ENCODE measurements at places on chromosomes 11 and 22.

GRCh38 chr22:38262051-38262795 lies 10.6 kb downstream of the TMEM184B start:
- peak; percentile 44 for DNase-seq

GRCh38 chr11:48073031-48073861 lies 92.9 kb downstream of the PTPRJ start:
- DNase-seq = peak; percentile 83

DNA sequence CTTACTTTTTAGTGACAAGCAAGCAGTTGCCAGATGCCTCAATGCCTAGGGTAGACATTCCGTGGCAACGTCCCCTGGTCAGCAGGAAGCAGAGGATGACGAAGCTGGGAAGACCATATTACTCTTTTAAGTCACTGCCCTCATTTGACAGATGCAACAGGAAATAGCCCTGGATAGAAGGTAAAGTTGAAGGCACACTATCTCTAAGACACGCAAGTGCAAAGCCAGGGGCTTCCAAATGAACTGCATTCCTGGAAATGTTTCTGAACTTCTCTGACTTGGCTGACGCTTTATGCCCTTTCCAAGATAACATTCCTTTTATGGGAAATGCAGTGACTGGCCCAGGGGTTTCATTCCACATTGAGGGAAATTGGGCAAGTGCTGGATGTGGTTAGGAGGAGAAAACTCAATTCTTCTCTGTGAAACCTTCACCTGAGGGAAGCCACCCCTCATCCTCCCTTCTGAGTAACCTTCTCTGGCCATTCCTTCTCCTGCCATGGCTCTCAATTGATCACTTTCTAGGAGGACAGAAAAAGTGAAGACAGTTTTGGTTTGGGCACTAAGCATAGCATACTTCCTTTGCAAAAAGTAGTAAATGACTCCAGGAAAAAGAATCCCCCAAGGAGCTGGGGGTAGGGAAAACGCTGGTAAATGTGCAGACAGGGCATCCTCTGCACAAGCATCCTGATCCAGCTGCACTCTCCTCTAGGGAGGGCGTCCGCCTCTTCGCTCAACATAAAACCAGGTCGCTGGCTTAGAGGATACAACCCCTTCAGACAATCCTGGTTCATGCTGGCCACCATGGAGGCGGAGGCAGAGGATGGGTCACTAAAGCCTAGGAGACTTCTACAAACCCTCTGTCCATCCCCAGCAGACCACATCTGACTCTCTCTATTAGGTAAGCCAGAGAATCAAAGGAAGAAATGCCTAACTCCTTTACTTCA lies 14.5 kb downstream of the PCSK7 start:
- DNase-seq = no peak

DNA sequence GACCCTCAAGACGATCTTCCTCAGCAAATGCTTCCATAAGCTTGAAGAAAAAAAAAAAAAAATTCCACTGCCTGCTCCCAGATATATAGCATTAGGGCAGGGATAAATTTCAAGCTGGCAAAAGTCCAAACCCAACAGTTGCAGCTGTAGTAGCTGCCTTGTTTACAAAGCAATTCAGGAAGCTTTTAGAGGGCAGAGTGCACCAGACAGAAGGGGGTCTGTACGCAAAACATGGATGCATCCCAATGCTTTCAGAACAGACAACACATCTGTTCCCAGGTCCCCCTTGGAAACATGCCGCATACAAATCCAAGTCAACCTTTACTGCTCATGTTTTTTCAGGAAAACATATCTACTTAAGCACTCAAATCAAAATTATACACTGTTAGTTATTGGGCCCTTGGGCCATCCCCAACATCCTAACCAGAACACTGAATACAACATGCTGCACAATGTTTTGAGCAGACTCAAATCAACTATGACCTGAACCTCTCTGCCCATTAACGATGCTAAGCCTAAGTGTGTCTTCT lies 94.5 kb downstream of the CADM1 start:
- no peak for DNase-seq

GRCh38 chr11:118442301-118442700 lies 6.0 kb downstream of the KMT2A start:
- DNase-seq = no peak

GRCh38 chr11:86167499-86168164 lies 76.9 kb upstream of the EED start:
- no peak for DNase-seq

DNA sequence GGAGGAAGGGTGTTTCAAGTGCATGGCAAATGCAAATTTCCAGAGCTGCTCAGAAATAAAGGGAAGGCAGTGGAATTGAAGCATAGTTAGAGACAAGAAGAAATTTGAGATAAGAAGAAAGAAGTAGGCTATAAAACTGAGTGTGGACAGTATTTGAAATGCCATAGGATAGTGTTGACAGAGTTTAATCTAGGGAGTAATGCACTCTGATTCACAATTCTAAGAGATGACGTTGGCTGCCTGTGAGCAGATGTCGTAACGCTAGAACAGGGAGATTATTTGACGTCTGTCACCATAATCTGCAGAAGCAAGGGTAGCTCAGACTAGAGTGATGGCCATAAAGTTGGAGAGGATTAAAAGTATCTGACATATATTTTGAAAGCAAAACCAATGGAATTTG lies 389.9 kb upstream of the KIRREL3 start:
- DNase-seq = no peak

- DNase-seq = no peak
These were observed 40.5 kb downstream of the GRAMD4 start for GRCh38 chr22:46660604-46661201.

GRCh38 chr11:76269661-76270261 lies 63.5 kb upstream of the WNT11 start:
- DNase-seq = no peak

DNA sequence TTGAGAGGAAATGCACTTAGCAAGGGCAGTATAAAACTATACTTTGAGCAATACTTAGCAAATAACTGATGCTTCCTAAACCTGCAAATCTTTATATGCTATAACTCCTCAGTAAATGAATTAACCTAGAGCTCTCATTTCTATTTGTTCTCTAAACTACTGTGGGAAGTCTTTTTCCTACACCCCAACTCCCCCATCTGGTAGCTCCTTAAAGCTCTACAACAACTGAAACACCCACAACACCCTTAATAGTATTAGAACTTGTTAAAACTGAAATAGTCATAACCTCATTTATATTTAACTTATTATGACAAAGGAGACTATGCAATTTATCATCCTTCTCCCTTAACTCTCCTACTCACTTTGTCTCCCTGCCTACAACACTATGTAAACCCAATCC lies 43.4 kb downstream of the GUCY1A2 start:
- DNase-seq = no peak

DNA sequence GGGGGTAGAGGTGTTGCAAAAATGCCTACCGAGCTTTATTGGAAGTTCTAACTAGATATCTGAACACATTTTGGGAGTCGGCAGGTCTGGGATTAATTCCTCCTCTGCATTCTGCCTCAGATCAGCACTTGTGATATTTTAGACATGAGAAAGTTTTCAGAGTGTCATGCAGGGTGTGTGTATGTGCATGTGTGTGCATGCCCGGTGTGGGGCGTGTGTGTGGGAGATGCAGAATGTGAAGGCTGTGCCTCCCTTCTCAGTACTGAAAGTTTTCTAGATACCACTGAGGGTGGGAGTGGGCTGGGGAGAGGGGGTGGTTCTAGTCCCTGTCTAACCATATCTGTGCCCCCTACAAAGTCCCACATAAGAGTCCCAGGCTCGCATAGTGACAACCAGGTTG lies 180.0 kb upstream of the NTM start:
- DNase-seq = no peak

GRCh38 chr22:27088026-27088425 lies 430.6 kb downstream of the MIAT start:
- no peak for DNase-seq

DNA sequence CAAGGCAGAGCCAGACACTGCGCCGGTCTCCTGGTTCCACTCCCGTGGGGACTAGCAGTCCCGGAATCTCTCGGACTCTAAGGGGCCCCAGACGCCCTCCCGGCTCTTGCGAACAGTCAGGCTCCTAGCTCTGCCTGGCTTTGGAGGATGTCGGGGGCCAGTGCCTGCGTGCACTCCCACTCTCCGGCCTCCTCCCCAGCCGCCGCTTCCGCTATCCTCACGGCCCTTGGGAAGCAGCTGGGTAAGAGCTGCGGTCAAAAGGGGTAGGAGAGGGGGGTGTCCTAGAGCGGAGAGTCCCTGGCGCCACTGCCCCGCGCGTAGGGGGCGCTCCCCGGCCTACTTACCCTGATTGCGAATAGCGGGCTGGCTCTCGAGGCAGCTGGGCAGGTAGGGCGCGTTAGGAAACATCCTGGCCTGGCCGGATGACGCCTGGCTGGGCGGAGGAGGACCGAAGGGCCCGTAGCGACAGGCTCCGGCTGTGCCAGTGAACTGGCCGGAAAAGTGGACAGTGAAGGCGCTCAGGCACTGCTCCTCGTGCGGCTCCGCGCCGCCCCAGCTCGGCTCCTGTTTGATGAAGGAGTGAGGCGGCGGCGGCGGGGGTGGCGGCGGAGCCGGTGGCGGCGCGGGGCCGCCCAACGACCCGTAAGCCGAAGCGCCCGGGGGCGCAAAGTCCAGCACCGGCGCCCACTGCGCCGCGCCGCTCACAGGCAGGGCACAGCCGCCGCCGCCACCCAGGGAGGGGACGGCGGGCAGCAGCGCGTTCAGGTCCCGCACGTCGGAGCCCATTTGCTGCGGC lies 785 bp downstream of the WT1 start:
- no peak for DNase-seq

DNA sequence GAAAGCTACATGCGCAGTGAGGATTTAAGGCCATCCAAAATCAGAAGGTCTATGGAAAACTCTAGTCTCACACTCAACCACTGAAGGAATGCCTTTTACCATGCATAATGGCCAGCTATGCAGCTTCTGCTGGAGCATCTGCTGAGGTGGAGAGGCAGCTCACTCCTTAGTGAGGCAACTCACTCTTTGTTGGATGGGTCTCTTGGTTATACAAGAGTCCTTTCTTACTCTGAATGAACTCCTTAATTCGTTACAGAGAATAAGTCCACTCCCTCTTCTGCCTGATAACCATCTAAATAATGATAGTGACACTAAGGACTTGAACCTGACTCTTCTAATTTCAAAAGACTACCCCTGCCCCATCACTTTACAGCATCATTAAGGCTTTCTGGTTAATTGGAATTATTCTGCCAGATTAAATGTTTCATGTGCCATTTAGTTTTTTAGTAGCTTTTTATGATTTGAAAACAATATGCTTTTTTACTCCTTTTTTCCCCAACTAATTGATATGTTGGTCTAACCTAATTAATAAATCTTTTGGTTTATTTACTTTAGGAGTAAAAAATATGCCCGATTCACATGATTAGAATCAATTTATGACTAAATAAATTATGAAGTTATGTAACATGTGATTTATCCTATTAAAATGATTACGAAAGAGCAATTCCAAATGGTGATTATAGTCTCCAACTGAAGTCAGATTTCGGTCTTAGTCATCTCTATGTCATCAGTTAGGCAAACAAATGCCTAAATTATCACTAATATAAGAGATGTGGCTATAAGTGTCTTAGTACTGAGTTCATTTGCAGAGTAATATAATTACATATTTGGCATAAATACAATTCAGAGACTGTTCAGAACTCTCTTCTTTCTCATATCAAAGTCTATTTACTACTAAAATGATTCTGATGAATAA lies 286.7 kb upstream of the CCDC90B start:
- no peak for DNase-seq

DNA sequence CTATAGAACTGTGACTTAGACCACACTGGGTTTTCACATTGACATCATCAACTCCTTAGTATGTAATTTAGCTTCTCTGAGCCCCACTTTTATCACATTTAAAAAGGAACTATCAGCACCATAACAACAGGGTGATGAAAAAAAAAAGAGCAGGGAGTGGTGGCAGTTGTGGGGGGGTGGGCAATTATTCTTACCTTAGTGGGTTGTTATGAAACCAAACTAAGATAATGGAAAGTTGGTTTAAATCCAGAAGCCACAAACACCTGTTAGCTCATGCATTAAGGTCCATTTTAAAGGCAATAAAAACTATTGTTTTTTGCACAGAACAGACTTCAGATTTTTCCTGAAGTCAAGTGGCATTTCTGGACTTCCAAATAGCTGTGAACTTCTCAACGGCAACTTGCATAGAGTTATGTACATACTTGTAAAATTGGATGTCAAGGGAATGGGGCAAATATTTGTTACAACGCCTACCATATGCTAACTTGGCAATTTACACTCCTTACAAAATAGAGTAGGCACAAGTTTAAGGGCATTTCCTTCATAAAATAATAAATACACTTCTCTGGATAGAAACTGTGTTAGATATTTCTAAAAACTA lies 793.6 kb downstream of the DLG2 start:
- no peak for DNase-seq

DNA sequence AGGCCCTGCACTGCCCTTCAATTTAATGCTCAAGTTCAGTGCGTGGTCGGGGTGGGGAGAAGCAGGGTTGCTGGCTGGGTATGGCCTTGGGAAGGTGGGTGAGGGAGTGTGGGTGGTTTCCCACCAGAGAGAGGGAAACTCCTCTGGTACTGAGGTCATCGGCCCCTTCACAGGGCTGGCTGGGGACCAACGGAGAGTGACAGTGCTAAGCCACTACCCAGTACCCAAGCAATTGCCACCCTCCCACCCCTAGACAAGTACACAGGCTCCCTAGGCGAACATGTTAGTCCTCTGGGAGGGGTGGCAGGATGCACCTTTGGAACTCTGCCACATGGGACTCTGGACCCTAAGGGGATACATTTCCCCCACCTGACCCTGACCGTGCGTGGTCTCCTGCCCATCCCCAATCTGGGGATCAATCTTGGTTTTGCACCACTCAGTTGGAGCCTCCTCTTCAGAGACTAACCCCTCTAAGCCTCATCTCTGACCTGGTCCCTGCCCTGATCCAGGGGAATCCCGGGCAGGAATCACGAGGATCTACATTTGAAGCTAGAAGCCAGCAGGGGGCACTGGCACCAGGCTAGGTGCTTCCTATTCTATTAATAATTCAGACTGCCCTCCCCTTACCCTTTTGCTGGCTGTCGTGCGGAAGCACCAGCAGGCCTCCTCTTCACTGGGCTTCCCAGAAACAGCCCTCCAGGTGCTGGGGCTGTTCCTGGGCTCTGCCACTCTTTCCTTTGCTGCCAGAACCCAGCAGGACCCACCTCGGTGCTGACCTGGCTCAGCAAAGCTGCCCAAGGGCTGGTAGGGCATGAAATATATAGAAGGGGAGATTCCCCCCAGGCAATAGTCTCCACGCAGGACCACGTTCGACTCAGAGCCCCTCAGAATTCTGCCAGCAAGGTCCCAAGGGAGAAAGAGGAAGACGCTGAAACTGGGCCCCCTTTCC lies 377.7 kb downstream of the TENM4 start:
- DNase-seq = no peak

GRCh38 chr11:72741849-72742512 lies 10.2 kb downstream of the ARAP1 start:
- peak; percentile 38 for DNase-seq

DNA sequence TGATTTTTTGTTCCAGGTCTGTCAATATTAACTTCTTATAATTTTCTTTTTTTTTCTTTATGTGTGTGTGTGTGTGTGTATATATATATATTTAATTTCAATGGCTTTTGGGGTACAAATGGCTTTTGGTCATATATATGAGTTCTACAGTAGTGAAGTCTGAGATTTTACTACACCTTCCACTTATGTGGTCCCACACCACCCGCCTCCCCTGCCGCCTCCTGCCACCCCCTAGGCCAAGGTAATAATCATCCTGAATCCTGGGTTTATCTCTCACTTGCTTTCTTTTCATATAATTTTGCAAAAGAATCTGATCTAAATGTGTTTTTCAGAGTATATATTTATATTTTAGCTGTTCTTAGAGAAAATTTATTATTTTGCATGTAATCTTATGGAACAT lies 11.1 kb downstream of the NEAT1 start:
- no peak for DNase-seq
